ENCODE measurements at places on chromosomes 6 and 20.

DNA sequence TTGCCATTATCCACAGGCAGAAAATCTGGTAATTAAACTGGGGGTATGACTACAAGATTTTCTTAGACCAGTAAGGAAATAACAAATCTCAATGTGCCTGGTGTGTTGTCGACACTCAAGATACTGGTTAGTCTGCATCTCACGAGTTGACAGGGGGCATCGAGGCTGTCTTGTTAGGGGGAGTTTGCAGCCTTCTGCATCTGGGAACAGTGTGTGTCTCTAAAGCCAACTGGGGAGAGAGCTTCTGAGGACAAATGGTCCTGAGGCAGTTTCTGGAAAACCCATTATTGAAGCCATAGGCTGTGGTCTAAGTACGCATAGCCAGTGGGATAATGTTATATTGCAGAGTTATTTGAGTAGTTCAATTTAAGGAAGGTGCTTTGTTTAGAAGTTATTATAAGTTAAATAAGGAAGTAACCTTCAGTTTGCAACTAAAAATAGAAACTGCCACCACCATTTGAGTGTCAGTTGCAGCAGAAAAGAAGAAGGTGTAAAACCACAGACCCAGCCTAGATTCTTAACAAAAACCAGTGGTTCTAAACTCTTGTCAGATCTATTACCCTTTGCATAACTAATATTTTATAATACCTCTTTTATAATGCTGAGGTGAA is 15.4 kb upstream of the MAPK13 start:
- no peak for DNase-seq

- no peak for DNase-seq
These were observed 15.6 kb upstream of the UBE2J1 start for GRCh38 chr6:89368107-89368506.

DNA sequence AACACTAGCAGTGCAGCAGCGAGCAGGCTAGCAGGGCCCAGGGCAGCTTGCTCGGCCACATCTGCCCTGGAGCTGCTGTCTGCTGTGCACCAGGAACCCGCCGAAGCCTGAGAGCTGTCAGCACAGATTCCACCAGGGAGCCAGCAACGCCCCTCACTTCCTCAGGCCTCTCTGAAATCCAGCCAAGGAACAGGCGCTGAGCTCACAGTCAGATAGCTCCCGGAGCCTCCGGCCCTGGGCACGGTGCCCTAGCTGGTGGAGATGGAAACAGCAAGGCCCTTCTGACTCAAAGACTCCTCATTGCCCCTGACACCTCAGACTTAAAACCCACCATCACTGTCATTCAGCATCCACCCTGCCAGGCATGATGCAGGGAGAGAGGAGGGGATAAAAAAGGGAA is 839.4 kb downstream of the MAFB start:
- DNase-seq, result peak; percentile 92

GRCh38 chr20:47400685-47401084 is 44.2 kb upstream of the ZMYND8 start:
- no peak for DNase-seq

GRCh38 chr6:161439093-161439492 is 165.2 kb upstream of the AGPAT4 start:
- DNase-seq, result peak; percentile 83

GRCh38 chr6:14729129-14729871 is 516.6 kb upstream of the JARID2 start:
- DNase-seq, result no peak

GRCh38 chr20:58891718-58892140 is 39.2 kb downstream of the GNAS start:
- DNase-seq, result no peak

DNA sequence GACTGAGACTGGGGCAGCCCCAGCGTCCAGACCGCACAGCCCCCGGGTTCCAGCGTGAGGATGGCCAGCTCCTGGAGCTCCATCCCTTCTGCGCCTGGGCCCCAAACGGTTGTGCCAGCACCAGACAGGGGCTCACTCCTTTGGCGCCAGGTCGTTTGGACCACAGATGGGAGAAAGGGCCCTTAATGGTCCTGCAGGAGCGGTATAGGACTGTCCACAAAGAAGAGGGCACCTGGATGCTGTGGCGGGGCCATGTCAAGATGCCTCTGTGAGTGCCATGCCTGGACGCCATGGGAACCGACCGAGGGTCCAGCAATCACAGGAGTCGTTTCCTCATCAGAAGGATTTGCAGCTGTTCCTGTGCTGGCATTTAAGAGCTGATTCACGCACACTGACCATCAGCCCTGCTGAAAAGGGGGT is 82.7 kb downstream of the DLL1 start:
- DNase-seq, result no peak

GRCh38 chr6:829656-830055 is 136.7 kb upstream of the EXOC2 start:
- no peak for DNase-seq

GRCh38 chr6:16991981-16992629 is 109.7 kb upstream of the STMND1 start:
- DNase-seq, result no peak

- DNase-seq, result no peak
These were observed 53.7 kb downstream of the TOP1 start for GRCh38 chr20:41082306-41082705.

- no peak for DNase-seq
These were observed 10.6 kb downstream of the CTCFL start for GRCh38 chr20:57514273-57514751.

DNA sequence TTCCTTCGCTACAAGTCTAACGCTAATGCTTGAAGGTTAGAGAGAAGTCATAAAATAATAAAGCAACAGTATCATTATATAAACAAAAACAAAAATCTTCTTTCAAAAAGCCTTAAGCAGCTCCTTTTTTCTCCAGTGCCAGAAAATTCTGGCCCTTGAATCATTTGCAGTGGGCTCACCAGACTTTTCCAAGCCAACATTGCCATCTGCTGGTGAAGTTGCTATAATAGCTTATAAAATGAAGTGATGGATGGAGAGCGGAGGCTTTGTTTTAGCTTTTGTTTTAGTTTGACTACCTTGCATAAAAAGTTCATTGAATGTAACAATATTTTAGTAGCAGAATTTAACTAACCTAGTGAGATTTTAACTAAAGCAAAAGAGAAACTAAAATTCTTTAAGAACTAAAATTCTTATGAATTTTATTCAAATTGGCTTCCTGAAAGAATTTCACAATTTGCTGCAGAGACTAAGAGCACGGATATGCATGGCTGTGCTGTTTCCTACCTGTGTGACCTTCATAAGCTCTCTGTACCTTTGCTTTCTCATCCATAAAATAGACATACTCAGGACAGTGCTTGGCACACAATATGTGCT is 44.8 kb upstream of the SLC2A12 start:
- DNase-seq, result peak; percentile 51

DNA sequence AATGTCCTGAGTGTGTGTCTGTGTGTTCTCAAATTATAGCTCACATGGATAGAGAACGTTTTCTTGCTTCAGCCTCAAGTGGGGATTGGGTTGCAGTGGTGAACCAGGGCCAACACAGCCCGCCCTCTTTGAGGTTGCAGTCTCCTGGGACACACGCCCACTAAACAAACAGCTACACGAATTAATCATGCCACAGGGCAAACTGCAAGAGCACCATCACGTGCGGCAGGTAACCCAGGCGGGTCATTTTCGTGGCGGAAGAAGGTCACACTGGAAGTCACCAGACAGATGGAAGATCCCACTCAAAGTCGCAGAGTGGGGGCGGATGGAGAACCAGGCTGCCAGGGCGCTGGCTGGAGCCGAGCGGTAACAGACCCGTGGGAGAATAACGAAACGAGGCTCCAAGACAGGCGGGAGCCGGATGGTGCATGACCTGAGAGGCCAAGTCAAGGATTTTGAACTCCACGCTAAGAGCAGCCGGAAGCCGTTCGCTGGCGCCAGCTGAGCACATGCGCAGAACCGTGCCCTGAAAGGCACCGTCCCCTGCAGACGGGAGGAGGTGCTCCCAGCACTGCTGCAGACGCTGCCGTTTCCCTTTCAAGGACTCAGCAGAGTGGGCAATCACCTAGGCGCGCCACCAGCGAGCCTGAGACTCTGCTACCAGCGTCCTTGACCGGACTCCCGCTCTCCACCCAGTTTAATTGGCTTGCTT is 10.7 kb downstream of the DLL1 start:
- no peak for DNase-seq

DNA sequence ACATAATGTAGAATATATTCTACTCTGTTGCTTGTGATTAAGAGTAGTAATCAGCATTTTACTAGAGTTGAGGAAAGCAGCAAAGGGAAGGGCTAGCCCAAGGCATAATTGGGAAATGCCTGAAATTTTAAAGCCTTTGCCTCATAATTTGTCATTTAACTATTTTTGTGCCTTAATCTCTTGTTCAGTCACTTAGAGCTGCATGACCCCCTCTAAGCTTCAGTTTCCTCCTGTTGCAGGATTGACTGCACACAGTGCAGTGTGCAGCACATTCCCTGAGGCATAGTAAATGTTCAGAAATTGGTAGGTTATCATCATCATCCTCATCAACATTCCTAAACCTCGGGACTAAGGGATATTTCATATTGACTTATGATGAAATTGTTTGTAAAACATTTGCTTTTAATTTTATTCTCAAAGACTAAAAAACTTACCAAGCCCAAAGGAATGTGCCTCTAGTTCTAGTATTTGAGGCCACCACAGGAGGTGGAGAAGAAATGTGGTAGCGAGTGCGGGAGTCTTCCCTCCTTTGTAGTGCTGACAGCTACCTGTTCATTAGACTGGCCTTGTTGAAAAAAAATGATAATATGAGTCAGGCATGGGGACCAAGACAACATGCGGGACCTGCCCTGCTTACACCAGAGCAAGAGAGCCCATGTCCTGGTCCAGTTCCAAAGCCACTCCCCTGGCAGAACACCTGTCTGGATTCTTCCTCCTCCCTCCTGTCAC is 14.8 kb upstream of the TENT5A start:
- peak; percentile 64 for DNase-seq

GRCh38 chr6:35724059-35724458 is 12.8 kb upstream of the ARMC12 start:
- DNase-seq, result no peak

DNA sequence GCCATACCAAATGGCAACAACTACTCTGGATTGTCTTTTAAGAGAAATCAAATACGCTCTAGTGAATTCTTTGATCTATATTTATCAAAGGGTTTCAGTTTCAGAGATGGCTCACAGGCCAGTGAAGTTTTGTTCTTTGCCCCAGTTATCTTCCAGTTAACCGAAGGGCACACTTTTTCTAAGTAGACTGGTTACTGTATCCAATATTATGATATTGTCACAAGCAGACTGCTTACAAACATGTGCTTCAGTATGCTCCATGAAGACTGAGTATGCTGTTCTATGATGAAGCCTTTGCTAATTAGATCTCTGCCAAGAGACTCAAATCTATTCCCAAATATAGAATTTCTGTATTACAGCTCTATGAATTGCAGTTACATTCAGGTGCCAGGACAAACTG is 181.1 kb downstream of the REV3L start:
- DNase-seq, result no peak

GRCh38 chr6:78810146-78810545 is 57.2 kb upstream of the IRAK1BP1 start:
- DNase-seq, result peak; percentile 8

DNA sequence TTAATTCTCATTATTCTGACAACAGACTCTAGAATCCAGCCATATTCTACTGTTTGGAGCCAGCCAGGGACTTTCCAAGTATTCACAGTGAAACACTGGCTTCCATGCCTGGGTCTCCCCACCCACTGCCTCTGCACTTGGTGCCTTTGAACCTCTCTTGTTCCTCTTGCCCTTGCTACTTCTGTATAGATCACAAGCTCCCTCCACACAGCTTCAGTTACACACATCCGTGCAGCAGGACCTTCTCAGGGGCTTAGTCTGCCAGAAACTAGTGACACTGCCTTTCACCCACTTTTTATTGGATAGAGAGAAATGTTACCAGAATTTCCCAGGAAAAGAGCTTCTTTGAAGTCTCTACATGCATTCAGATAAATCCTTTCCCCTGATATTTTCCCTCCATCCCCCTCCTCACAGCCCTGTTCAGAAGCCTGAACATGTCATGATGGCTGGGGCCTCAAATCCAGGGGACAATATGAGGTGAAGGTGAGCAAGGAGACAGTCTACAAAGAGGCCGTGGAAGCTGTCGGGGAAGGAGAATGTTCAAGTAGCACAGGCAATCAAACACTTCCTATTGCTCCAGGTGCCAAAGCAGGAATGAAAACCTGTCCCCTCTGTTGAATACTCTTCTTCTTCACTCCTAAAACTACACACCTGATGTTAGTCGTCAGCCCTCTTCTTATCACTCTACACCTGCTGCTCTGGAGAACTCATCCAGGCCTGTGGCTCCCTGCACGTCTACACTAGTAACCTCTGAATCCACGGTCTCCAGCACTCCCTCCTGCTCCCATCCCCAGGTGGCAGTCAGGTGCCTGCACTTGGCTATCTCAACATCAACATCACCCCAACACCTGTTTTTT is 20.2 kb upstream of the HLA-DOA start:
- DNase-seq, result no peak

DNA sequence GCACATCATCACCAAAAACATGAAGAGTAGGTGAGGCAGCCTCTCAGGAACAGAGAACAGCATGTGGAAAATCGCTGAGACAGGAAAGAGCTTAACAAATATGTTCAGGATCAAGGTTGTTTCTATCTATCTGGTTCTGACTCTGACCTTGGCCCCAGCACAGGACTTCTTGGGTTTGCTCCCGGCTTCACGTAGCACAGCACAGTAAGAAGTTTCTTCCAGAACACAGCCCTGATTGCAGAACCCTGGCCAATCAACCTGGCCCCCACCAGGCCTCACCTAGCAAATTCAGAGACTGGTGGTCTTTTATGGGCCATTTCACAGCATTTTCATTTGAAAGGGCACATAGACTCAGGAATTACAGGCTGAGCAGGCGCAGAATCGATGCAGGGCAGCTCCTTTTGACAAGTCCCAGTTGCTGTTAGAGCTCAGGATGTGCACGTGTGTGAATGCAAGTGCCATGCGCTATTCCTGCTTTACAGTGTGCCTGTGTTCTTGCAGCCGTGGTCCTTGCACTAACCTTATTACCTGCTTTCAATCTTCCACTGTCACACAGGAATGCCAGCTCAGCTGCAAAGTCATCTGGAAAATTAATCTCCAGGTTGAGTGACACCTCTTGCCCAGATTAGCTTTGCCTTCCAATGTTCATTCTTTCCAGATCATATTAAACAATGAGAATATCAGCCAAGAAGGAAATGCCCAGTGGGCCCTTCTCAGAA is 100.5 kb upstream of the SLC2A12 start:
- no peak for DNase-seq

DNA sequence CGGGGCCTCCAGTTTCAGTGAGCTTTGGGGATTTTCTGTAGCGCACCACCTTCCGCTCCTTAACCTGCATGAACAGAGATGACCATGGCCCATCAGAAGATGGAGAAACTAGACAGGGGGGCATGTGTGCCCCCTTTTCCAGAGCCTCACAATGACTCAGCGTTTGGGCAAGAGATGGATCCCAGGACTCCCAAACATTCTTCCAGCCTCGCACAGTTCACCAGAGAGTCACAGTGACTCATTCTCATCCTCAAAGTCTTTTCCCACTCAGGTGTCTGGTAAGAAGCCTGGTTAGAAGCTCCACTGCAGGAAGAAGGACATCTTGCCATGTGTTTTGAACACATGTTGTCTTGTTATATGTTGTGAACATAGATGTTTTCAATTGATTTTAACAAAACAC is 76.2 kb upstream of the FRMD1 start:
- no peak for DNase-seq

- DNase-seq, result no peak
These were observed 80.8 kb downstream of the CBFA2T2 start for GRCh38 chr20:33570743-33571142.

Data from HS-5 (cell line).